A172 (cell line): ENCODE measurements at places on chromosomes 2 and 18.

DNA sequence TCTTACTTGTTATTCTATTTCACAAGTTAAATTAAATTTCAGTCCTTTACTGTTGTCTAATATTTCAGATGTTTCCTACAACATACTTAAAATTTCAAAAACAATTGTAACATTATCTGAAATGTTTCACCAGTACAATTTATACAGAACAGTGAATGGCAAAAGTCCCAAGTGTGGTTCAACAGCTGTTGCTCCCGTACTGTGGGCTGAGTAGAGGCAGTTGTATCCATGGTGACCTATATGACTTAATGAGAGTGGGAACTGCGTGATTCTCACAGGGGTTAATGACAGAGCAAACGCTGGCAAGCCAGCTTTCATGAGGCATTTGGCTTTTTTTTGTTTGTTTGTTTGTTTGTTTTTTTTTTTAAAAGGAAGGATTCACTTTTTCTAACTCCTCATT lies 5.3 kb upstream of the PLCL1 start:
- no peak for DNase-seq

- no peak for DNase-seq
Measured at GRCh38 chr18:57869221-57869620, 66.1 kb upstream of the ATP8B1 start.

DNA sequence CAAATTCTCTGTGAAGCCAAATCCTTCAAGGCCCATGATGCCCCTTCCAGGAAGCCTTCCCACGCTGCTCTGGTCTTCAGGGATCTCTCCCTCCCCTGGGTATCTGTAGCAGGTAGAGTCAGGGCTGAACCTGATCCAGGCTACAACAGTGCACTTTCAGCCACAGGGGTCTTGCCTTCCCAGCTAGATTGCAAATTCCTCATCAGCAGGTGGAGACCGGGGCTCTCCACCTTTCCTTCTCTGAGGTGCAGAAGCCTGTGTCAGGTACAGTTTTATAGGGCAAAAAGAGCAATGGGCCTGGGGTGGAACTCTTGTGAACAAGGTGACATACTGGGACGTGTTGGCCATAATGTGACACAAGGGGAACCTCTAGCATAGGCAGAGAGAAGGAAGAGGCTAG lies 312.9 kb downstream of the MYCN start:
- no peak for DNase-seq

GRCh38 chr18:50374220-50374752 lies 560 bp upstream of the SKA1 start:
- no peak for DNase-seq

GRCh38 chr2:238985041-238985729 lies 137.3 kb downstream of the TWIST2 start:
- no peak for DNase-seq

GRCh38 chr18:35348001-35348400 lies 3.8 kb upstream of the ZNF24 start:
- DNase-seq = no peak
